ENCODE measurements at places on chromosomes 4 and X.

DNA sequence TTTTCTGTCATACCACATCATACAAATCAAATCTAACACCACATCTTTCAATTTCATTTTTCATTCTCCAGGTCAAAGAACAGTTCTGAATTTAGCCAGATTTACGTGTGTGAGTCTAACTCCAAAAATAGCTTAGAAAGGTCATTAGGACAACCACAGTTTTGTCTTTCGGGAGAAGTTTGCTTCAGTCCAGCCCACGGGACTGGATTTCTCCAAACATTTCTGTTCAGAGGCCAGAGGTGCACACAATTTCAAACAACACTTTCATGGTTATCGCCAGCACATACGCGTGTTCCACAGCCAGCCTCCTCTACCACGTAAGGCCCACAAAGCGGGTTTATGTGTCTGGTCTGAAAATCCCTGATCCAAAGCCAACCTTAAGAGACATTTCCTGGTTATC lies 65.9 kb downstream of the VEGFC start:
- DNase-seq = no peak

- DNase-seq = peak; percentile 75
These were observed 84.0 kb upstream of the BMP2K start for GRCh38 chr4:78691971-78692821.

DNA sequence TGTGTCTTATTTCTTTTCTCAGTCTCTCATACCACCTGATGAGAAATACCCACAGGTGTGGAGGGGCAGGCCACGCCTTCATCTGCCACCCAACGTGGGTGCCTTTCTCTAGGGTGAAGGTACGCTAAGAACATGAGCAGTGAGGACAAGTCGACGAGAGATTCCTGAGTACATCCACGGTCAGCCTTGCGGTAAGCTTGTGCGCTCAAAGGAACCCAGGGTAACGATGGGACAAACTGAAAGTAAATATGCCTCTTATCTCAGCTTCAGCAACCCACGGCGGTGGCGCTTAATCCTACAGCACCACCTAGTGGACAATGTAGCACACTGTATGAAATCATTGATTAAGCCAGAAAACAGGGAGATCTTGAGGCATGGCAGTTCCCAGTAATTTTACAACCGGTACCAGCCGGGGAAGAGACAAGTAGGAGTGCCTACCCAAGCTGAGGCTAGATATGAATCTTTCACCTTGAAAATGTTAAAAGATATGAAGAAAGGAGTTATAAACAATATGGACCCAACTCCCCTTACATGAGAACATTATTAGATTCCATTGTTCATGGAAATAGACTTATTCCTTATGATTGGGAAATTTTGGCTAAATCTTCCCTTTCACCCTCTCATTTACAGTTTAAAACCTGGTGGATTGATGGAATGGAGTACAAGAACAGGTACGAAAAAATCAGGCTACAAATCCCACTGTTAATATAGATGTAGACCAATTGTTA lies 63.0 kb downstream of the ZNF732 start:
- DNase-seq = no peak

- no peak for DNase-seq
These were observed 144.4 kb upstream of the GATB start for GRCh38 chr4:151905197-151905596.

- DNase-seq = no peak
These were observed 121.3 kb downstream of the SNCA start for GRCh38 chr4:89715631-89716030.

GRCh38 chrX:67353651-67354370 lies 190.0 kb upstream of the AR start:
- no peak for DNase-seq

DNA sequence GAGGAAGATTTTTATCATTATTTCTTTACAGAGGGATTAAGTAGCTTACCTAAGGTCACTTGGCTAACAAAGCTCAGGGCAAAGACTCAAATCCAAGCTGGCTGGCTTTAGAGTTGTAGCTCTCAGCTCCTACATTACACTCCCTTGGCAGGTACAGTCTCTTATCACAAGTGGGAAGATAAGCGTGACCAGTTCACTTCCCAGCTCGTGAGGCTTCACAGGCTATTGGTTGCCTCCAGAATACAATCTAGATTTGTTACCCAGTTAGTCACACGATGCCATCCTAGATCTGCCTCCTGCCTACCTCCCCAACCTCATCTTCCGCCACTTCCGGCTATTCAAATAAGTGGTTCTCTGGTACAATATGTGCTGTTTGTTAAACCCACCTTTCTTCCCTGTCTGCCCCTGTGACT lies 3.7 kb downstream of the MMRN1 start:
- DNase-seq = no peak

DNA sequence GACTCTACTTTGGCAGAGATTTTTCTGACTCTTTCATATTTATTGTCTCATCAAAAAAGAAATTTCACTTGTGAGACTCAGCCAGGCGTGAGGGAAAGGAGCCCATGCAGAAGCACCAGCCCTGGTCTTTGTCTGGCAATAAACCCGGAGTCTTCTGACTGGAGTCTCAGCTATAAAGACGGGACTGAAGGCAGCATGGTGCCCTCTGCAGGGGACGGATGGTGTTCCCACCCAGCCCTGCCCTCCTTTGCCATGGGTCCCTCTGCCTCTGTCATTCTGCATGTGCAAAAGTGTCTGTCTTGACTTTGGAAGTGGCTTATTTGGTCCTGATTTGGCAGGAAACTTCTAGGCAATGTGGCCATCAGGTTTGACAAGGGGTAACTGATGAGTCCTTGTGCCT lies 14.2 kb downstream of the ZNF185 start:
- DNase-seq = no peak

- no peak for DNase-seq
These were observed 6.7 kb downstream of the MAGEE1 start for GRCh38 chrX:76434103-76434741.

GRCh38 chr4:38717604-38718003 lies 53.6 kb downstream of the KLF3 start:
- no peak for DNase-seq

GRCh38 chr4:90127706-90128345 lies 632 bp downstream of the CCSER1 start:
- DNase-seq = peak; percentile 72

DNA sequence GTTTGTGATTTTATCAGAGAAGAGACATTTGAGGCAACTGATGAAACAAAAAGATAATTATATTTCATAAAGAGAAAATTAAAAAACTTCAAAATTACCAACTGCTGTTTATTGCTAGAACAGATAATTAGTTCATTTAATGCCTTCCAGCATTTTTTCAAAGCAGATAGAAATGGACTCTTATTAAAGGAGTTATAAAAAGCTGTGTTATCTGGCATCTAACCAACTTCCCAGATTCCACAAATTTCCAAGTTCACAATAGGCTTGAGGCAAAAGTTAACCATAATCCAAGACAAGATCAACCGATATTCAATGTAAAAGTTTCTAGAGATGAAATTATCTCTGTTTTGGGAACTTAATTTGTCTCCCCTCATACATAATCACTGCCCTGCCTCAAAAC lies 152.4 kb downstream of the TSPAN5 start:
- no peak for DNase-seq

- no peak for DNase-seq
These were observed 885.0 kb upstream of the EPHA5 start for GRCh38 chr4:66555301-66555700.

GRCh38 chrX:8851231-8851886 lies 50.2 kb upstream of the FAM9A start:
- DNase-seq = no peak

DNA sequence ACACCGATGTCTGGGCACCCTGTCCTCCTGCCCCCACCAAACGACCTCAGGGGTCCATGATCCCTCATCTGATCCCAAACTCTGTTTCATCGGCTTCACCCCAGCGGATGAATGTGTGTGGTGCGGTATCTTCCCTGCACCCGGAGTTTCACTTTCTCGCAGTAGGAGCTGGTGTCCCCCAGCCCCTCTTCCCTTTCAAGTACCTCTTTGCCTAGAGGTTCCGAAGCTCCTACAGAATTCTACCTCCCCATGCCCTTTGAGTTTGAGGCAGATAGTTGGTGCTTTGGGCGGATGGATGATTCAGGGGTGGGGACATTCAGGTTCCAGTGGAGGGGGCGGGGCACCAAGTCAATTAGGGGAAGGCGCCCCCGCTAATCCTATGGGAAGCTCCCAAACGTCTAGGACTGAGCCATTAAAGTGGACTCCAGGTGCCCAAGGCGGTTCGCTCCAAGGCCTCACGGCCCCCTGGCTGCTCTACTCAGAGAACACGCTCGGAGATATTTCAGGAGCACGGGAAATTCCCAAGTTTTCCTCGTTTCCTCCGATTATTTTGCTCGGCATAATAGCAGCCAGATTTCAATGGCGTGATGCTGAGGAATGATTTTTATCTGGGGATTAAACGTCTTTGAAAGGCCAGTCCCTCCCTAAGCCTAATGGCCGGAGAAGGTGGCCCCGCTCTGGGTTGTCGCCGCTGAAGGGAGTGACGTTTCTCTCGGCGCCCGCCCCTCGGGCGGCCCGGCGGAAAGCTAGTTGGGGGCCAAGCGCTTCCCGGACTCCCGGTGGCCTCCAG lies 1.3 kb downstream of the MSX1 start:
- DNase-seq = peak; percentile 62

- no peak for DNase-seq
These were observed 1286.6 kb downstream of the FSTL5 start for GRCh38 chr4:160877087-160877790.

GRCh38 chr4:186298031-186298647 lies 32.1 kb downstream of the F11 start:
- DNase-seq = peak; percentile 37

GRCh38 chr4:48195374-48195773 lies 61.3 kb upstream of the TXK start:
- peak; percentile 9 for DNase-seq

- no peak for DNase-seq
These were observed 304.2 kb downstream of the ARHGAP24 start for GRCh38 chr4:85779165-85779564.

- no peak for DNase-seq
These were observed 1840.1 kb downstream of the PCDH7 start for GRCh38 chr4:32560306-32560705.
